Hematopoietic multipotent progenitor cell treated with erythropoietin and hydrocortisone succinate and interleukin-3 and kit ligand, for 6 days (in vitro differentiated cells): ENCODE measurements at places on chromosomes 5 and 9.
A peak's percentile ranks its signal among the peaks of the same experiment; 100 is the strongest.

DNA sequence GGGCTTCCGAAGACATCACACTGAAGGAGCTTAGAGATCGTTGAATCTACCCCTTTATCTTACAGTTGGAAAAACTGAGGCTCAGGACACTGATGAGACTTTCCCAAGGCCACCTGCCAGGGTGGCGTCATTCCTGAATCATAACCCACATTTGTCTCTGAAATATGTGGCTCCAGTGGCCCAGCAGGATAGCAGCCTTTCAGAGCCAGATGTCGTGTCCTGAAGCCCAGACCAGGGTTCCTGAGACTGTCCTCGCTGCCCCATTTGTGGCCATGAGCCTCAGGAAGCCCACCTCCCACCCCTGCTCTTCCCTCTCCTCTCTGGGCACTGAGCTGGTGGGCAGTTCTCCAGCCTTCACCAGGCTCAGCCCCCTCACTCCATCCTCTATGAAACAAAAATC, 2.4 kb downstream of the HMCN2 start:
- no peak for DNase-seq

DNA sequence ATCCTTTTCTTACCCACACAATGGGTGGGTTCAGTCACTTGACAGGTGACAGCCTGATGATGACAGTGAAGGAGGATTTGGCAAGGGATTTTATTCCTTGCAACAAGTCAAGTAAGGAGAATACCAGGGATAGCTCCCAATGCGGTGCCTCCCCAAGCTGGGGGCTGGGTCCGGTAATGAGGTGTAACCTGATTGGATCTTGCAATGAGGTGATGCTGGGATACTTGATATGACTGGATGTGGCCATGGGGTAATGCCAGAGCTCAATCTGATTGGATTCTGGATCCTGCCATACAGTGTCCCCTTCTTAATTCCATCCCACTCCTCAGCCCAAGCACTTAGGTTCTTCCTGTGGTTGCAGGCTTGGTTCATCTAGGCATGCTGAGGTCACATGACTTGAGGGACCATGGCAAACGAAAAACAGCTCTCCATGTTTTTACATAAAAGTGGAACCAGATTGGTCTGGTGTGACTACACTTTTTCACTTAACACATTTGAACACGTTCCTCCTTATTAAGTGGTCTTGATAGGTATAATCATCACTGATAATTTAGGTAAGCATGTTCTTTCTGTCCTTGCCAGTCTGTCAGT, 181.1 kb downstream of the PDZD2 start:
- no peak for DNase-seq

DNA sequence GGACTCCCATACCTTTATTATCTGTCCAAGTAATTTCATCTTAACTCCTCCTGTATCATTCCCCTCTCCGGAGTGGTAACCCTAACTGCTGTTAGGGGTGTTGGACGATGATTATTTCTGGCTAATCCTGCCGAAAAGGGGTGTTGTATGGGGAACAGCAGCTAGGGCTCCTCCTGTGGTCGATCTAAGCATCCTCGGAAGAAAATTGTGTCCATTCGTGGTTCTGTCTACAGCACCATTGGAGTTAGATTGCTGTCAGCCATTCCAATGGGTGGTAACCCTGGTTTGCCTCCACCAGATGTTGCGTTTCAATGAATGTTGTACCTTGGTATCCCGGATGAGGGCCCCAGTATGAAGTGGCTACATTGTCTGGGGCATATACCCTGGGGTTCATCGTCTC, 35.6 kb upstream of the LMNB1 start:
- no peak for DNase-seq

- DNase-seq, result peak; percentile 63
Observed at GRCh38 chr5:6576861-6577501, 55.9 kb downstream of the NSUN2 start.

DNA sequence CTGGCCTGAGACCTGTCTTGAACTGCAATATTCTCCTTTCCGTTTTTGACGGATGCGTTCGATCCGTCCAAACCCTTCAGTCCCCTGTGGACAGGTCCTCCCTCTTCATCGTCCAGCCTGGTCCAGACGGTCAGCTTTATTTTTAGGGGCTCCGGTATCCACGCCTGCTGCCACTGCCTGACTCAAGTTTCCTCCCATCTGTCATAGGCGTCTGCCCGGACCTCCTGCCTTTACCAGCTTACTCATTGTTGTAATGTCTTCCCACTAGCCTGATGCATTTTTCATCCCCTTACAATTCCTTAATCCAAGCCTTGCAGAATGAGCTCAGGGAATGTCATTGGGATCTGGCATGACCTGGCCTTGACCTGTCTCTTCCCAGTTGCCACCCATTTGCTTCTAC, 145.8 kb downstream of the TENT4A start:
- DNase-seq, result no peak

GRCh38 chr5:60763061-60763460, 63.1 kb upstream of the DEPDC1B start:
- no peak for DNase-seq

DNA sequence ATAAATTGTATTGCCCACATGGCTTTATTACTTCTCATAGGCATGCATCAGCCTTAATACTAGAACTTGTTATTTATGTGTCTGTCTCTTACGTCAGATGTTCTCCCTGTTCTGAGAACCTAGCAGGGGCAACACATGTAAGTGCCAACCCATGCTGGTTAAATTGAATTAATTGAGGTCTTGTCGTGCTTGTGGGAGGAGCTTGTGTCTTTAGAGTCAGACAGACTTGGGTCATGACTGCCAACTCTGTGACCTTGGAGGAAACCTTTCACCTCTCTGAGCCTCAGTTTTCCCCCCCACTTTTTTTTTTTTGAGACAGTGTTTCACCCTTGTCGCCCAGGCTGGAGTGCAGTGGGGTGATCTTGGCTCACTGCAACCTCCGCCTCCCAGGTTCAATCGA, 2.2 kb upstream of the MEGF9 start:
- DNase-seq, result no peak

- DNase-seq, result no peak
Observed at GRCh38 chr5:43019291-43019613, 20.9 kb downstream of the ANXA2R start.

DNA sequence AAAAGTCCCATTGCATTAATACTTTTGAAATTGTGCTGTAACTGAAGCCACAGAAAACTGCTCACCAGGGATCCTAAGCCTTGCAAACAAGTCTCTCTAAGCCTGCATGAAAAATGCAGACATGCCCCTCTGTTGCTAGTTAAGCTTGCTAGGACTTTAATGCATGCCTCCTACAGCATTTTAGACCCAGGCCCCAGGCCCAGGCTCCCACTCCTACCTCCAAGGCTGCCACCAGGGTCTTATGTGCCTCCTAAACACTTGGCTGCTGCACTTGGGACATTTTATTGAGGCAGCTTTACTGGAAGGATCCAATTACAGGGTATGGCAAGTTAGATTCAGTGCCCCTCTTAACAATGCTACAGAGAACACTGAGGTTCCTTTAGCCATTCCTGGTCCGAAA, 467.3 kb upstream of the CLINT1 start:
- no peak for DNase-seq

- no peak for DNase-seq
Observed at GRCh38 chr9:19690128-19690527, 98.7 kb downstream of the SLC24A2 start.

GRCh38 chr5:65525726-65526125, 37.2 kb downstream of the CENPK start:
- no peak for DNase-seq

DNA sequence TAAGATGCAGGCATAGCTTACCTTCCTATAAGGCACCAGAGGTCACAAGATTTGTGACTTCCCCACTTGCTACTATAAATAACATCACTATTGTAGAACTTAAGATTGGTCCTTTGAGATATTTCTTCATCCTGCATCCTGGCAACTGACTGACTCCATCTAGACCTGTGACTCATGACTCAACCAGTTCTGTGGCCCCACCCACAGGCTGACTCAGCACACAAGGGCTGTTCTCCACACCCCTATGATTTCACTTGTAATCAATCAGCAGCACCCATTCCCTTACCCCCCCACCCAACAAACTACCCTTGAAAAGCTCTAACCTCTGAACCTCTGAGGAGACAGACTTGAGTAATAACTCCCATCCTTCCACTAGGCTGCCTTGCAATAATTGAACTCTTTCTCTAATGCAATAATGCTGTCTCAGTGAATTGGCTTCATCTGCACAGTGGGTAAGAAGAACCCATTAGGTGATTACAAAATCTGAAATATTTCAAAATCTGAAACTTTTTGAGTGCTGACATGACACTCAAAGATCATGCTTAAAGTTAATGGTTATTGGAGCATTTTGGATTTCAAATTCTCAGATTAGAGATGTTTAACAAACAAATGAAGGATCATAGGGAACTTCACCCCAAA, 296.7 kb downstream of the ARL15 start:
- DNase-seq, result peak; percentile 54

DNA sequence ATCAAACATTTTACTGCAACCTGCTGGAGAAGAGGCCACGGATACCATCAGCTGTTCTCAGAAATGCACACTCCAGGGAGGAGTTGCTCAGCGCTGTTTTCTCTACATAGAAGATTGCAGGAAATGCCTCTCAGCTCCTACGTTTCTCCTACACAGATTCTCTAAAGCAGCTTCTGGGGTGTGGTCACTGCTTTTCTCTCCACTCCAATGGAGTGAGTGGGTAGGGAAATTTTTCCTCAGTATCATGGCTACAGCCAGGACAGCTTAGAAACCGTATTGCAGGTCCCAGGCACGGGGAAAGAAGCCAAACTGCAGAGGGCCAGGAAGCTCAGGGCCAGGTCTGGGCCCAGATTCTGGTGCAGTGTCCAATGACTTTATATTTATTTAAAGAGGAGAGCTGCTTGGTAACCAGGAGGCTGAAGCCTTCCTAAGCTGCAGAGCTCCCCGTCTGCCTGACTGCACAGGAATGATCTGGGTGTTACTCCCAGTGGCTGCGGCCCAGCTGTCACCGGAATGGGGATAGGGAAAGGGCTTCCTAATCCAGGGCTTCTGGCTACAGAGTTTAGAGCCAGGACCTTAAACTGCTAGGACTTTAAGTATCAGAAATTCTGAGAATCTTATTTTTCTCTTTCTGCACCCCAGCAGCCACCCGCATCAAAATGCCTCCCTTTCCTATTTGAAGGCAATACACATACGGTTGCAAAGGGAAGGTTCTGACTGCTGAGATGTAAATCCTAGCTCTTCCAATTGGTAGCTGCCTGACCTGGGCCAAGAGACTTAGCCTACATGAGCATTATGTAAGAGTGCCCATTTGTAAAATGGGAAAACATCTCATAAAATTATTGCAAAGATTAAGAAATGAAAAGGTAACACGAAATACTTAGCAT, 1.4 kb upstream of the SPTAN1 start:
- DNase-seq, result no peak

DNA sequence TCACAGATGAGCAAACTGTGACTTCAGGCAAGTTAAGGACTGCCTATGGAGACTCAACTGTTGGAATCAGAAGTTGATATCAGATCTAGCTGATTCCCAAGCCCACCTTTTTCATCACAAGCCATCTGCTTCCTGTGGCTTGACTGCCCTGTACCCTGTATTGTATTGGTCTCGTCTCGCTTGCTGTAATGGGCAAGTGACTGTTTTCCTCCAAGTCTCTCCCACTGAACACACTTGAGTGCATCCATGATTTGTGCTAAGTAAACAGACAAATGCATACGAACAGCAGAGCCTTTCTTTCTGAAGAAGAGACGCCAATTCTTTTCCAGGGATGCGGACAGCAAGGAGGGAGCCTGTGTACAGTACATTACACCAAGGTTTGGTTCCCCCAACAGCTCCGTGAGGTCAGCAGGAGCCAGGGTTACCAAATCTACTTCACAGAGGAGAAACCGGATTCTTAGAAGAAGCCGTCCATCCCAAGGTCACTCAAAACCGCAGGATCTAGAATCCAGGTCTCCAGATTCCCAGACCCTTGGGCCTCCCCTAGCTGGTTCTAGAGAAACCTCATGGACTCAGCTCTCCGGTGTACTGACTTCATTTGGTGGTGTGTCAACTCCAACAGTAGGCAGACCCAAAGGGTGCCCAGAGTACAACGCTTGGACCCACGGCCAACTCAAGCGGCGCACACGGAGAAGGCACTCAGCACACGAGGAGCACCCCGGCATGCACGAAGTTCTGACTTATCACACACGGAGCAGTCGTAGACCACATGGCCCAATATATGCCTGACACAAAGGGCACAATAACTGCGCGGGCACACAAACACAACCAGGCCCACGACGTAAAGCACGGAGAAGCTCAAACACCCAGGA, 1.1 kb downstream of the BAG1 start:
- peak; percentile 54 for DNase-seq

GRCh38 chr5:35820735-35821134, 36.0 kb upstream of the IL7R start:
- DNase-seq, result peak; percentile 18

GRCh38 chr9:121609822-121610637, 41.4 kb upstream of the DAB2IP start:
- DNase-seq, result no peak

DNA sequence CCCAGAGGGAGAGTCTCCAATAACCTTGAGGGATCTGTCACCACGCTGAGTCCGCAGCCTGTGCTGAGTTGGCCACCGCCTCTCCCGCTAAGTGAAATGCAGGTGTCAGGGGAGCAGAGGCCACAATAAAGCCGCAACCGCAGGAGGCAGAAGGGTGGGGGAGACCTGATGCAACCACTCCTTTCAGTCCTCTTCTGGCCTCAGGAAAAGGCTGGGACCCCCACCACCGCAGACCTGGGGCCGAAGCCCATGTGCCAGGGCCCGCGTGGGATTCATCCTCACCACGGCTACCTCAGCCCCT, 576 bp downstream of the MAP1B start:
- peak; percentile 11 for DNase-seq

DNA sequence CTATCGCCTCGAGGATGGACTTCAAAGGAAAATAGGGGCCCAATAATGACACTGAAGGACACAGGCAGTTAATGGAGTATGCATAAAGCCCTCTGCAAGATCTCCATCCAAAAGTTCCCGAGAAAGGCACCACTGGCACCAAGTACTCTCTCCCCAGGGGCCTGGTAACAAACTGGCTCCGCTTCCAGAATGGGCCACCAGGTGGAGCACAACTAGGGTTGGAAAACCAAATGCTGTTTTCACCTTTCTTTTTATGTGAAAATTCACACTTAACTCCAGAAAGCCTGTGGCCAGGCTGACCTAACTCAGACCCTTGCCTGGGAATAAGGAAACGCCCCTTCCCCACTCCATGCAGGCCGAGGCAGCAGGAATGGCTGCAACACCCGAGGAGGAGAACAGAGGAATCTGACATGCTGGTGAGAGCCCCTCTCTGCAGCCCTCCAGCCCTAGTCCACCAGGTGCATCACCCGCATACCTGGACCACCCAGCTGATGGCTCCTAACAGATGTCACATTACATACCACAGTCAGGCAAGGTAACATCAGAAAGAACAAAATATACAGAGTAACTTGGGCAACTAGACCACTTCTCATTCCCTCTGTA, 42.8 kb downstream of the CAMSAP1 start:
- DNase-seq, result peak; percentile 82

GRCh38 chr5:138711087-138711486, 42.1 kb upstream of the CTNNA1 start:
- peak; percentile 35 for DNase-seq

GRCh38 chr5:143699121-143699520, 112.8 kb upstream of the HMHB1 start:
- DNase-seq, result no peak
